ENCODE measurements at places on chromosomes 5 and 9. TPM values are rescaled to one million over a fixed set of nuclear protein-coding genes. Genes with fewer than 3 reads are reported as not detected.

Gene GHR
- 3.8 TPM for total RNA-seq

Gene RANBP3L
- not detected for total RNA-seq

Gene ZNF618
- total RNA-seq = 7.5 TPM

Gene CKMT2
- total RNA-seq = 17.4 TPM

Gene HTR1A
- total RNA-seq = not detected

Gene PCDHGA12
- 9.1 TPM for total RNA-seq

Gene MRPL50
- 9.5 TPM for total RNA-seq

Gene NR2F1-AS1
- total RNA-seq = 45.1 TPM

Gene CARTPT
- not detected for total RNA-seq

Gene PPP3R2
- not detected for total RNA-seq

Gene ANKS6
- total RNA-seq = 13.7 TPM
